ENCODE measurements at places on chromosomes 5 and 9. TPM values are rescaled to one million over a fixed set of nuclear protein-coding genes. Genes with fewer than 3 reads are reported as not detected.

The FLT4 gene
- 10.1 TPM for total RNA-seq

GRCh38 chr9:121783521-121784507, 132.4 kb downstream of the DAB2IP start:
- DNase-seq = no peak

GRCh38 chr9:12843735-12844134, 68.9 kb downstream of the LURAP1L start:
- no peak for DNase-seq

DNA sequence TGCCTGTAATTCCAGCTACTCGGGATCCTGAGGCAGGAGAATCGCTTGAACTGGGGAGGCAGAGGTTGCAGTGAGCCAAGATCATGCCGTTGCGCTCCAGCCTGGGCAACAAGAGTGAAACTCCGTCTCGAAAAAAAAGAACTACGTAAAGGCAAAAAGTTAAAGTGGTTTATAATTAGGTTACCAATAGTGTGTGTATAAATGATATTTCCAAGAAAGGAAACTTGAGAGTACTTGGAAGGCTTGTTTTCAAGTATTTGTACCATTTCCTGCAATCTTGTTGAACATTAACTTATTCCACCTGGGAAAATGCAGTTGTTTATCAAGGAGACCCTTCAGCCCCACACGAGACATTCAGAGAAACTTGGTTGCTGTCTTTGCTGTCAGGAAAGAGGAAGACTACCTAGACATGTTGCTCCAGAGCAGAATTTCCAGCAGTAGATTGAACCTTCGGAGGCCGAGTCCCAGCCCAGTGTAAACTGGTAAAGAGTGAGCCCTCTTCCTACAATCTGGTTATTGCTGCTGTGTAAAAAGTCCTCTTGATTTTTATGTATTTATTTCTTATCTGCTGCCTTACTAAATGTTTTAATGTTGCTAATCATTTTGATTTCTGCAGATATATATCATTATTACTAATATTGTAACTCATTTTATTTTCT, 30.1 kb downstream of the STXBP1 start:
- DNase-seq = no peak

GRCh38 chr9:125558453-125559092, 148.4 kb downstream of the MAPKAP1 start:
- DNase-seq = peak; percentile 79

GRCh38 chr5:4188704-4189103, 593.1 kb downstream of the IRX1 start:
- DNase-seq = no peak

GRCh38 chr5:106314221-106314824, 1356.4 kb downstream of the EFNA5 start:
- DNase-seq = no peak

GRCh38 chr5:150700246-150700593, 642 bp downstream of the RBM22 start:
- no peak for DNase-seq

All from A673 (cell line).